ENCODE measurements at places on chromosomes 12 and 14. TPM values are rescaled to one million over a fixed set of nuclear protein-coding genes. Genes with fewer than 3 reads are reported as not detected.

Gene ALX1
- total RNA-seq: not detected

Gene NR2C1
- 33.8 TPM for total RNA-seq

Gene OVCH1
- total RNA-seq: not detected

Gene METTL17
- total RNA-seq: 41.7 TPM

Gene SPTLC2
- total RNA-seq: 10.2 TPM

Gene WNK1
- 294 TPM for total RNA-seq

DNA sequence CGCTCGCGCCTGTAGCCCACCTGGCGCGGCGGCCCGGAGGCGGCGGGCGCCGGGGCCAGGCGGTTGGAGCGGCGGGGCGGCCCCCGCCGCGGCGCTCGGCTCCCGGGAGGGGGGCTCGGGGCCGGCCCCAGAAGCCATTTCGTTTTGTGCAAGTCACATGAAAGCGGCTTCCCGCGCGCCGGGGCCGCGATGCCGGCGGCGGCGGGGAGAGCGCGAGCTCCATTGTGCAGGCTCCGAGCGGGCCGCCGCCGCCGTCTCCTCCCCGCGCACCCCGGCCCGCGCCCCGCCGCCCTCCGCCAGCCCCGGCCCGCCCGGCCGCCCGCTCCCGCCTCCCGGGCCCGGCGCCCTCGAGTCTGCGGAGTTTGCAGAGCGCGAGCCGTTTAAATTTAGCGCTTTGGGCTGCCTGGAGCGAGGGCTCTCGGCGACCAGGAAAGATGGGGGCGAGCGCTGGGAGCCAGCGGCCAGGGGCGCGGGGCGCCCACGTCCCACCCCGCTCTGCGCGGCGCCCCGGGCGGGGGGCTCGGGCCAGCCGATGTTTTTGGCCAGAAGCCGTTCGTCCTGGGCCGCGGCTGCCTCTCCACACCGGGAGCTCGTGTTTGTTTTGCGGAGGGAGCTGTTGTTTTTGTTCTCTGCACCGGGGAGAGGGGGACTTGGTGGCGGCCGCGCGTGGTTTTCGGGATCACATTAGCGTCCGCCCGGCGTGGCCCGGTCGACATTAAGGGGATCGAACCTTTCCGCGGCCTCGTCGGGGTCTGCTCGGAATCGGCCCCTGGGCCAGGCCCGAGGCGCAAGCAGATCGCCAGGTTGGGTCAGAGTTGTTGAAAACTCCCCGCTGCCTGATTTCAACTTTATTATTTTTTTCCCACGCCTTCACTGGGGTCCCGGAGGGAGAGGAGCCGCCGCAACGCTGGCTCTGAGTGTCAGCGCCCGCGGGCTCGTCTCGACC lies 982 bp downstream of the BCL7A start:
- no peak for DNase-seq

- DNase-seq: no peak
Measured at GRCh38 chr14:34219661-34220377, 242.2 kb downstream of the SPTSSA start.

- DNase-seq: no peak
Measured at GRCh38 chr12:124126950-124127655, 154.1 kb downstream of the ZNF664 start.

- DNase-seq: no peak
Measured at GRCh38 chr12:116821291-116821690, 60.0 kb downstream of the HRK start.

DNA sequence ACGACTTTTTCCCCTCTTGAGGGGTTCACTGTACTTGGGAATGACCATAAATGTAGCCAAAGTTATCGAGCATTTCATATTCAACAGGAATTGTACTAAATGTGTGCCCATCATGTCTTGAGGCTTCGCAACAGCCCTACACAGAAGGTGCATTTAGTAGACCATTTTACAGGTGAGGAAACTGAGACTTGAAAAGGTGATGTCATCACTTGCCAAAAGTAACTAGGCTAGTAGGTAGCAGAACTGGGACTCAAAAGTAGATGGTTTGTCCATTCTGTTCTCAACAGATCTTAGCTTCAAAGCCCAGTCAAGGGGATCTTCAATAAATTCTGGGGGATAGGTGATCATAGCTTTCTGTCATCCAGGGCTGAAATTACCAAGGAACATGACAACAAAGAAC lies 782.2 kb downstream of the MED13L start:
- no peak for DNase-seq

- peak; percentile 86 for DNase-seq
Measured at GRCh38 chr12:123269395-123269892, 2.2 kb downstream of the CDK2AP1 start.

- DNase-seq: no peak
Measured at GRCh38 chr12:101566318-101566717, 28.5 kb upstream of the MYBPC1 start.
